Bronchial epithelial cell (primary cell): ENCODE measurements at places on chromosomes 4 and X. TPM values are rescaled to one million over a fixed set of nuclear protein-coding genes. Genes with fewer than 3 reads are reported as not detected.

The RBM47 gene
- total RNA-seq = 35.0 and 42.9 TPM in 2 replicates

The MAGEB1 gene
- not detected in 2 replicates for total RNA-seq

The SPP1 gene
- total RNA-seq = not detected in 2 replicates

The MAGED2 gene
- 52.1 and 61.7 TPM in 2 replicates for total RNA-seq

The TMSB15A gene
- total RNA-seq = not detected in 2 replicates

The SSX3 gene
- total RNA-seq = not detected in 2 replicates

The SPANXA1 gene
- total RNA-seq = not detected in 2 replicates

The MAP7D2 gene
- total RNA-seq = under 0.01 and 0.38 TPM in 2 replicates

The PABPC5 gene
- total RNA-seq = not detected in 2 replicates

The CD99 gene
- total RNA-seq = 51.2 and 57.9 TPM in 2 replicates

The CHST7 gene
- 3.4 and 4.0 TPM in 2 replicates for total RNA-seq

The CISD2 gene
- 24.0 and 54.9 TPM in 2 replicates for total RNA-seq

The CFAP99 gene
- total RNA-seq = not detected in 2 replicates
